ENCODE measurements at places on chromosomes 12 and 14.

- no peak for DNase-seq
Observed at GRCh38 chr14:68297876-68298468, 478.4 kb downstream of the RAD51B start.

GRCh38 chr12:12976366-12976765, 23.7 kb downstream of the HEBP1 start:
- peak; percentile 98 for DNase-seq

DNA sequence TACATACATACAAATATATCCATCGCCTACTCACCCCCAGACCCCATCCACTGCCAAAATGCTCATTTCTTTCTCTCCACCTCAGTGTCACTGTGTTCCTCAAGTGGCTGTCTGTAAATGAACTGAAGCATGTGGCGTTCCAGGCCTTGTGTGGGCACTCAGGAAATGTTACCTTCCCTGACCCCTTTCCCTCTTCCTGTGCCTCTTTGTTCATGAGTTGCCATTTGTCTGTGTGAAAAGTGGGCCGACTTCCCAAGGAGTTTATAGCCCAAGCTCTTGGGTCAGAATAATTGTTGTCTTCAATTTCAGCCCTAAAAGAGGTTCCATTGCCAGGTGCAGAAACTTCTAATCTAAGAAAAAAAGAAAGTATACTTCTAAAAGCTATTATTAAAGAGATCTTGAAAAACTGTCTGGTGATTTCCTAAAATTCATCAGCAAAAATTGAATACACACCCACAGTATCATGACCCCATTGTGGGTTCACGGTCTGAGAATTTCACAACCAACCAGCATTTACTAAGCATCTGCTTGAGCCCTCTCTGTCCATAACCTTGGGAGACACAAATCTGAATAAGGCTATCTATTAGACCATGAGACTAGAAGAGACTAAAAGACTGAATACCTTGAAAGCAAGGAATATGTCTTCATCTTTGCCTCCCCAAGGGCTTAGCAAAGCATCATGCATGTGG, 201.4 kb upstream of the EEA1 start:
- no peak for DNase-seq

DNA sequence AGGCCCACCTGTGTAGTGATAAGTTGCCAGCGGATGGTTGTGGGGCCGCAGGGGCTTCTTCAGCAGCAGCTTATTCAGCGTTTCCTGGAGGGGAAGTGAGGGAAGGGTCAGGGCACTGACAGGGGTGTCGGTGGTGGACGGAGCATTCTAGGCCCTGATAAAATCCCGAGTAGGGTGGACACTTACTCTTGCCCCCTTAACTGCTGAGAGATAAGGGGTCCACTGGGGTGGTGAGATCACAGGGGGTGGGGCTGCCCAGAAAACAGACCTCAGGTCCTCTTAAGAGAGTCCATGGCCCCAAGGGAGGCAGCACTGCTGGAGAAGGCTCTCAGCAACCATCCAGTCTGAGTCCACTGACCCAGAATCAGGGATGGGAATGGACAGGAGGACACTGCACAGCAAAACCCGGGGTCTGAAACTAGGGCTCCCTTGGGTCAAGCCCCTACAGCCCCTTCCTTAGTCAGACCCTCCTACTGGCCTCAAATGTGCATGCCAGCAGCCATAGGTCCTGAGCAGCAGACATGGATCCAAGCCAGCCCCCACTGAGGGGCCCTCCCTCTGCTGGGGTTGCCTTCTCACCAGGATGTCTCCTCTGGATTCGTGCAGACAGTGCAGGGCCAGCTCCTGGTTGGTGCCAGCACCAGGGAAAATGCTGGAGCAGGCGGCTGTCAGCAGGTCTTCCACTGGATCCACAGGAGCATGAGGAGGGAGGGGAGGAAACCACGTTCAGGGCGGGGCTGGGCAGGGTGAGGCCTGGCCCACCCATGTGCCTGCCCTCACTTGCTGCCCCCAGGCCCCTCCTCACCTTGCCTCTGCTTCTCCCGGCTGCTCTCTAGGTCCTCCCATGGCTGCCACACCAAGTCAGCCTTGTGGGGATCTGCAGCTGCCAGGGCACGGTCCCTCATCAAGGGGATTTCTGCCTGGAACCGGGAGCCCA, 12.1 kb upstream of the PNMA1 start:
- DNase-seq: no peak

DNA sequence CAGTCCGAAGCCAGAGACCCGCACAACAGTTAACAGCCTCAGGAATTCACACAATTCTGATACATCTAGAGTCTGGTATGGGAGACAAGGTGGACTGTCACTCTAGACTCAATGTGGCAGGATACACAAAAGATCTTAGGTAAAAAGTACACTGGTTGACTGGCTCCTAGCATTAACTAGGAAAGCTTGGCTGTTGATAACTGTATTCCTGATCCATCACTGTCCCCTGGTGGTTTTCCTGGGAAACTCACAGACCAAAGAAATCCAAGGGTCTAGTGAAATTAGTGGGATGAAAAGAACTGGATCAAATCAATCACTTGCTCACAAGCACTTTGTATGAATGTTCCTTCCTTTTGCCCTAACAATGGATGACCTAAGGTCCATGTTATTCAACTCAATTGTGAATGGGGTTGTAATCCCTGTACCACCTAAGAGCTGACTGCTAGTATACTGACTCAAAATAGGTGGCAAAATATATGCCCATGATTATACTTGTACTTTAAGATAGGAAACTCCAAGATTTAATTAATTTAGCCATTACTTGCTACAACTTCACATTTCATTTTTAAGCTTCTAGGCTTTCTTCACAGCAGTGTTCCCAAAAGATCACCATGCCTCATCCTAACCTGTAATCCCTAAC, 14.0 kb downstream of the NPC2 start:
- DNase-seq: no peak

GRCh38 chr12:17971850-17972249, 118.1 kb downstream of the RERGL start:
- DNase-seq: peak; percentile 8

DNA sequence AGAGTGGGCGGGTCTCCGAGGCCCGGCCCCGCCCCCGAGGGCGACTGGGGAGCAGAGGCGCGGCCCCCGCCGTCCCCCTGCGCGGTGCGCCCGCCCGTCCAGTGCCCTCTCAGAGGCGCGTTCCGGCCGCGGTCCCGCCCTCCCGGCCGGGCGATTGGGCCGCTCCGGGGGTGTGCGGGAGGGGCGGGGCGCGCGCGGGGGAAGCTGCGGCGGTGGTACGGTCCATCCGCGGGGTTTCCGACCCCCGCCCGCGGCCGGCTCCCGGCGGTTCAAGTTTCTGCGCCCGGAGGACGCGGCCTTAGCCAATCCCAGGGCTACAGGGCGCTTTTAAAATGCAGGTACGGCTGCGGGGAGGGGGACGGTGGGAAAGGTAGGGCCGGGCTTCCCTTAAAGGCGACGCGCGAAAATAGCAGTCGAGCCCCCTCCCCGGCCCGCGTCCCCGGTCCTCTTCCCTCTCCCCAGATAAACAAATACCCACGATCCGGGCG, 315 bp upstream of the CCDC85C start:
- peak; percentile 90 for DNase-seq

All from stromal cell of bone marrow (primary cell).